ENCODE measurements at places on chromosomes 7 and 10.

- DNase-seq = no peak
Measured at GRCh38 chr7:85474234-85474633, 287.4 kb upstream of the SEMA3D start.

DNA sequence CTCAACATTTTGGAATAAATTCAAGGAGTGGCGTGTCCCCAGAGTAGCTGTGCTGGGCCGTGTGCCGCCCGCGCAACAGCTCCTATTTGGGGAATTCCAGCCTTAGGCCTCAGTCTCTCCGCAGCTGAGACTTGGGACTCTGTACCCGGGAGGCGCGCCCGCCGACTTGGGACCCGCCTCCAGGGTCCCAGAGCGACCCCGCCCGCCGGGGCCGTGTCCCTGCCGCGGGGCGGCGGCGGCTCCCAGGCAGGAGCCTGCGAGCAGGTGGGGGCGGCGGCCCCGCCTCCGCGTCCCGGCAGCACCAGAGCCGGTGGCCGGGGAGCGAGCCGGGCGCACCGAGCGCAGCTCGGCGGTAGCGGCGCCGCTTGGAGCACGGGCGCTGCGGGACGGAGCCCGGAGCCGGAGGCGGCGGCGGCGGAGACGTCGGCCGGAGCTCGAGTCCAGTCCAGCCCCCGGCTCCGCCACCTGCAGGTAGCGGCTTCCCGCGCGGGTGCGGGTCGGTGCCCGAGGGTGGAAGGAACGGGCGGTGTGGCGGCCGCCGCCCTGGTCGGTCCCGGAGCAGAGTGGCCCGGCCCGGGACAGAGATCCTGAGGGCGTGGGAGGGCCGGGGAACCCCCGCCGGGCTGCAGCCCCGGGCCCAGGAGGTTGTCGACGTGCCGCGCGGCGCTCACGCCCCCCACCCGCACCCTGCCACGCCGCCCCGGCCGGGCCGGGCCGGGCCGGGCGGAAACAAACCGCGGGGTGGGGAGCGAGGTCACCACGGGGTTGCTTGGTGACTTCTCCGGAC is at the start of gene WIPF3:
Gene WIPF3, plus strand, starts transcription at position 301 of the 787 bp plus-strand sequence. CDS start 28,217 bp downstream, outside the sequence.
- DNase-seq = no peak

- DNase-seq = no peak
Measured at GRCh38 chr10:76679030-76679429, 958.6 kb downstream of the KCNMA1 start.

DNA sequence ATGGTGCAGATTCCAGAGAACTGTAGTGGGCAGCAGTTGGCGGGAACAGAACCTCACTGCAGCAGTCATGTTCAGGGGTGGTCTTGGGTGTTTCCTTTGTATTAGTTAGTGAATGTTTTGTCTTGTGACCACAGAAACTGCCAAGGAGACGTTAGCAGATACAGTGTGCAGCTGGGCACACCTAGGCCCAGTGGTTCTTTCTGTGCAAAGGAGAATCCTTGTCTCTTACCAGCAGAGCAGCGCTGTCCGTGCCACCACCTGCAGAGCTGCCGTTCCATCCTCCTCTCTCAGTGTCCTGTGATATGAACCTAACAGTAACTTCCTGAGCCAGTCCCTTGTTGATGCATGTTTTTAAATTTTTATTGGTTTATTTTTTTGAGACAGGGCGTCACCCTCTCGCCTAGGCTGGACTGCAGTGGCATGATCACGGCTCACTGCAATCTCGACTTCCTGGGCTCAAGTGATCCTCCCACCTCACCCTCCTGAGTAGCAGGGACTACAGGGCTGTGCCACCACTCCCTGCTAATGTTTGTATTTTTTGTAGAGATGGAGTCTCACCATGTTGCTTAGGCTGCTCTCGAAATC is 60.6 kb downstream of the WDR37 start:
- DNase-seq = no peak

DNA sequence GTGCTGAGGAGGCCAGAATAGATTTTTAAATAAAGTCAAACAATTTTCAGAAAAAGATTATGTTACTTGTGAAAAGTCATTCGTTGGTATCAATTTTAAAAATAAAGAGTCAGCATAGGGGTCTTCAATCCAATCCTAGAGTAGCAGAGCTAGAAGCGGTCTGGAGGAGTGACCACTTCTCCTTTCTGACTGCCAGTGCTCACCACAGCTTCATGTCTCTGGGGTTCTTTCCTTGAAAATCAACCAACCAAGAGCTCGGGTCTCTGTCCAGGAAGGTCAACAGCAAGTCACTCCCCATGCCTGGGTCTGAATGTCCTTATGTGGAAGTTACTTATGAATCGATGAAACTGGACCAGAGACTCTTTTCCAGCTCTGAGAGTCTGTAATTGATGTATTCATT is 14.3 kb downstream of the PTPRN2 start:
- no peak for DNase-seq

GRCh38 chr10:7255517-7255916 is 155.3 kb downstream of the SFMBT2 start:
- no peak for DNase-seq

DNA sequence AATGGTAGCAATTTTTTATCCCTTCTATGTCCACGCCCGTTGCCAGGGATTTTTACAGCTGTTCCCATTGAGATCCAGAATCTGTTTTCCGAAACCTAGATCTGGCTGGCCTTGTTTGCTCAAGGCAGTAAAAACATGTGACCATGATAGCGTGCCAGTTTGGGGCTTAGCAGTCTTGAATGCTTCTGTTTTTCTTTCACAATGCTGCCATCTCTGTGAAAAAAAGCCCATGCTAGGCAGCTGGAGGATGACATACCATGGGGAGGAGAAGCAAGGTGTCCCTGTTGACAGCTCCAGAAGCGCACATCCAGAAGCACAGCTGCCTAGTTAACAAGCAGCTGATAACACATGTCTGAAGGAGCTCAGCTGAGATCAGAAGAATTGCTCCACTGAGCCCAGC is 2.2 kb upstream of the ZNF92 start:
- DNase-seq = no peak

DNA sequence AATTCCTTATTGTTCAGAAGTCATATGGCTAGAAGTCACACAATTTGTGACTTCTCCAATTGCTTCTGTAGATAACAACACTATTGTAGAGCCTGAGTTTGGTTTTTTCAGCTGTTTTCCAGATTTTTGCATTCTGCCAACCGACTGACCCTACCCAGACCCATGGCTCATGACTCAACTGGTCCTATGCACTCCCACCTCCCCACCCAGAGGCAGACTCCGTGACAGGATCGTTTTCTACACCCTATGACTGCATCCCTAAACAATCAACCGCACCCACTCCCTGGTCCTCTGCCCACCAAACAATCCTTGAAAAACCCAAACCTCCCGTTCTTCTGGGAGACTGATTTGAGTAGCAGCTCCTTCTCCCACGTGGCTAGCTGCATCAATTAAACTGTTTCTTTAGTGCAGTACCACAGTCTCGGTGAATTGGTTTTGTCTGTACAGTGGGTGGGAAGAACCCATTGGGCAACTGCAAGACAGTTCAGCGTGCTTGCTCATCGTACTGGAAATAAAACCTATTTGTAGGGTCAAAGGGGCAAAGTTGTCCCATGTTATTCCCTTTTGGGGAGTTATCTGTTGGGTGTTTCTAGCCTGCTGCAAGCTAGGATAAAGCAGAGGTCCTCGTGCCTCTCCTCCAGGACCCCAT is 150.3 kb upstream of the FAM20C start:
- no peak for DNase-seq

GRCh38 chr10:119640875-119641526 is 10.2 kb upstream of the BAG3 start:
- no peak for DNase-seq

- no peak for DNase-seq
Measured at GRCh38 chr10:103281753-103282152, 4.8 kb downstream of the INA start.

- no peak for DNase-seq
Measured at GRCh38 chr7:144854839-144855424, 19.1 kb upstream of the TPK1 start.

- DNase-seq = no peak
Measured at GRCh38 chr7:92850516-92850915, 14.1 kb upstream of the CDK6 start.

DNA sequence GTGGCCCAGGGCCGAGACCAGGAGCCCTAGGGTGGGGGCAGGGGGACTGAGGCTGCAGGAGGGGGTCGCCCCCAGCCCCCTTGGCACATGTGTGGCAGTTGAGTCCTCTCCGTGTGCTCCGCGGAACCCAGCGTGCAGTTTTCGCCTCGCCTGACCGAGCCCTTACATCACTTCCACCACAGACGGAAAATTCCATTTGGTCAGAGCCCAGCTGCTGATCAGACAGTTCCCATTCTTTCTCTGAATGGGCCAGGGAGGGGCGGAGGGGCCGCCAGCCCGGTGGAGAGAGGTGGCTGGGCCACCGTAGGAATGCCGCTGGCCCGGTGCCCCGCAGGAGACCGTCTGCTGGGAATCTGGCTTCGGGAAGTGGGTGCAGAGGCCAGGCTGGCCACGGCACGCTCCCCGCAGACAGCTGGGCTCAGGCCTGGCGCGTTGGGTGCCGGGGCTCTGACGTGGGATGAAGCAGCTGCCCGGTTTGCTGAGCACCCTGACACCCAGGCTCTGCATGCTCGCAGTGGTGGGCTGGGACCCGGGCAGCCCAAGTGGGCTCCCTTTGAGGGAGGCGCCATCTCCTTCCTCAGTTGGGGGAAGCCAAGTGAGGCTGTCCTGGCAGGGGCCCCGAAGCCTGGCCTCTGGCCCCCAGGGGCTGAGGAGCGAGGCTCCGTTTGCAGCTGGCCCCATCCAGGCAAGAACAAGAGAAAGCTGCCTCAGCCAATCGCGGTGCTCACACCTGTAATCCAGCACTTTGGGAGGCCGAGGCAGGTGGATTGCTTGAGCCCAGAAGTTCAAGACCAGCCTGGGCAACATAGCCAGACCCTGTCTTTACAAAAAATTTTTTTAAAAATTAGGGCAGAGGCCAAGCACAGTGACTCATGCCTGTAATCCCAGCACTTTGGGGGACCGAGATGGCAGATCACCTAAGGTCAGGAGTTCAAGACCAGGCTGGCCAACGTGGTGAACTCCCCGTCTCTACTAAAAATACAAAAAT is 9.9 kb downstream of the TTYH3 start:
- no peak for DNase-seq

DNA sequence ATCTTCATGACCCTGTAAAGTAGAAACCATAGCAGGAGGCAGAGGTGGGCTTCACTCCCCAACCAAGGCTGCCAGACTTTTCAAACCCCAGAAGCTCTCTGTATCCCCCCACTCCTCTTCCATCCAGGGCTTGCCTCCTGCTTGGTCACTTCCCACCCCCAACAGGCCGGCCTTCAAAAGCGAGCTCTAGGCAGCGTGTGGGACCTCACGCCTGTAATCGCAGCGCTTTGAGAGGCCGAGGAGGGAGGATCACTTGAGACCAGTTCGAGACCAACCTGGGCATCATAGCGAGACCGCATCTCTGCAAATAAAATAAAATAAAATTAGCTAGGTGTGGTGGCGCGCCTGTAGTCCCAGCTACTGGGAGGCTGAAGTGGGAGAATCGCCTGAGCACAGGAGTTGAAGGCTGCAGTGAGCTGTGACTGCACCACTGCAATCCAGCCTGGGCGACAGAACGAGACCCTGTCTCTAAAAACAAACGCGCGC is 743 bp upstream of the POR start:
- no peak for DNase-seq

GRCh38 chr7:101412976-101413375 is 50.3 kb downstream of the COL26A1 start:
- DNase-seq = no peak

GRCh38 chr7:150787321-150788281 is 12.6 kb downstream of the TMEM176B start:
- no peak for DNase-seq

GRCh38 chr10:38050212-38050611 is 39.7 kb downstream of the ZNF33A start:
- DNase-seq = no peak

GRCh38 chr10:46326971-46327370 is 40.2 kb downstream of the ANTXRL start:
- DNase-seq = no peak

GRCh38 chr10:37952926-37953325 is 23.5 kb downstream of the ZNF25 start:
- no peak for DNase-seq

- DNase-seq = peak; percentile 16
Measured at GRCh38 chr7:48299580-48300169, 128.4 kb downstream of the ABCA13 start.

DNA sequence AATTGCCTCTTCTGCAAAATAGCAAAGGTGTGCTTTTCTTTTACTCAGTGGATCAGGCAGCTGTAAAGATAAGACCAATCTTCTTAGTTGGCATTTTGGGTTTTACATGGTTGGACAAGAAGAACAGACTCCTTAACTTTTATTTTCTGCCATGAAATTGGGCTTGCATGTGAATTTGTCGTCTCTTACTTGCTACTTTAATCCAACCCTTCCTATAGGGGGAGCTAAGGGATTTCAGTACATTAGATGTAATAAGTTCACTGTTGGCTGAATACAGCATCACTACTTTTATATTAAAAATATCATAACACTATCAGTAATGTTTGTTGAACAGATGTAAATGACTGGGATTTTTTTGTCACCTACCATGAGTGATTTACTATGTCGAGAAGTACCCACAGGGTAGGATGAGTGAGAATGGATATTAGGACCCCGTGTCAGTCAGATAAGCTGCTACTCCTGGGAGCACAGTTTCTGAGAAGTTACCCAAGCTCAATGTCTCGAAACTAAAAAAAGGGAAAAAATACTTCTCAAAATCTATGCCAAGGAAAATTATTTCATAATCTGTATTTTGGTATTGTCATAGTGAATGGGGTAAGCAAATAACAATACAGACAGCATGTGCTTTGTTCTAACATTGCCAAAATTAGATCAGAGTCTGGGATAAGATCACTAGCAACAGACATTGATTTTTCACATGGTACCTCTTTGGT is 127.4 kb upstream of the AGR3 start:
- no peak for DNase-seq

DNA sequence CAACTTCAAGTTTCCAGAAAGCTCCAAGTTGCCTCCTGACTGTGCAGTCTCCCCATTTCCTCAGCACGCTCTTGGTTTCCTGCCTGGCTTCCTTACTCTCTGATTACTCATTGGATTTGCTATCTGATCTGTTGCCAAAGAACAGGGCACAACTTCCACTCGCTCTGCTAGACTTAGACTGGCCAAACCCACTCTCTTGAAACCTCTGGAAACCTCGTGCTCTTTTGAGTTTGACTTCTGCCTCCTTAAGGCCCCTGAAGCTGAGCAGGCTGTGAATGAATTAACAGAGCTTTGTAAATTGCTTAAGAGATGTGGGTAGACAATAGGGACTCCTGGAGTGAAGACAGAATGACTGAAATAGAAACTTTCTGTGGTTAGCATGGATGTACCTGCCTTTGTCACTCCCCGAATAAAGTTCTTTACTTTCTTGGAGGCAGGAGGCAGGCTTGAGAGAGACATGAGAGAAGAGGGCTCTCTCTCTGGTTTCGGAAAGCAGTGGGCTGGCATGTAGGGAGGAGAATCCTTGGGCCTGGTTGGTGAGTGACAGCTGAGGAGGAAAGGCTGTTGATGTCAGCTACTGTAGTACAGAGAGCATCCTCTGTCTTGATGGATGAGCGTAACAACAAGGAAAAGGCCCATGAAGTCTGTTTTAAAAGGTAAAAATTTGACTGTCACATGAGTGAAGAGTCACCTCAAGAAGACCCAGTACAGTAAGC is 70.8 kb downstream of the CHN2 start:
- peak; percentile 5 for DNase-seq

All from stimulated activated CD4-positive, alpha-beta T cell treated with anti-CD3 and anti-CD28 coated beads, Interleukin-12 subunit alpha, Interleukin-12 subunit beta, amount 100 ng/mL, for 48 hours (primary cell).